Adrenal gland (tissue), 19 donors: ENCODE measurements at places on chromosomes 12 and 14. TPM values are rescaled to one million over a fixed set of nuclear protein-coding genes. Genes with fewer than 3 reads are reported as not detected.

The PRIMA1 gene
- 1.6 TPM for total RNA-seq

The TPH2 gene
- not detected for total RNA-seq

The EFS gene
- total RNA-seq, result 2.6 TPM

The ZNF891 gene
- 1.2 TPM for total RNA-seq

The NFE2 gene
- total RNA-seq, result not detected

The TAS2R7 gene
- total RNA-seq, result not detected

The KIF26A gene
- total RNA-seq, result 3.6 TPM

The GPRC5D gene
- not detected for total RNA-seq

The C2CD5 gene
- total RNA-seq, result 34.5 TPM

The CFAP54 gene
- 0.13 TPM for total RNA-seq

The PLA2G1B gene
- 17.2 TPM for total RNA-seq

The SLC5A8 gene
- total RNA-seq, result 1.5 TPM

The AEBP2 gene
- total RNA-seq, result 40.8 TPM

The CD27 gene
- total RNA-seq, result 0.42 TPM

The OTX2 gene
- total RNA-seq, result not detected

The E2F7 gene
- total RNA-seq, result not detected

GRCh38 chr12:62694632-62695031 is 228.0 kb downstream of the MON2 start:
- no peak for DNase-seq

GRCh38 chr14:92540472-92541048 is 27.0 kb downstream of the RIN3 start:
- DNase-seq, result peak; percentile 99

DNA sequence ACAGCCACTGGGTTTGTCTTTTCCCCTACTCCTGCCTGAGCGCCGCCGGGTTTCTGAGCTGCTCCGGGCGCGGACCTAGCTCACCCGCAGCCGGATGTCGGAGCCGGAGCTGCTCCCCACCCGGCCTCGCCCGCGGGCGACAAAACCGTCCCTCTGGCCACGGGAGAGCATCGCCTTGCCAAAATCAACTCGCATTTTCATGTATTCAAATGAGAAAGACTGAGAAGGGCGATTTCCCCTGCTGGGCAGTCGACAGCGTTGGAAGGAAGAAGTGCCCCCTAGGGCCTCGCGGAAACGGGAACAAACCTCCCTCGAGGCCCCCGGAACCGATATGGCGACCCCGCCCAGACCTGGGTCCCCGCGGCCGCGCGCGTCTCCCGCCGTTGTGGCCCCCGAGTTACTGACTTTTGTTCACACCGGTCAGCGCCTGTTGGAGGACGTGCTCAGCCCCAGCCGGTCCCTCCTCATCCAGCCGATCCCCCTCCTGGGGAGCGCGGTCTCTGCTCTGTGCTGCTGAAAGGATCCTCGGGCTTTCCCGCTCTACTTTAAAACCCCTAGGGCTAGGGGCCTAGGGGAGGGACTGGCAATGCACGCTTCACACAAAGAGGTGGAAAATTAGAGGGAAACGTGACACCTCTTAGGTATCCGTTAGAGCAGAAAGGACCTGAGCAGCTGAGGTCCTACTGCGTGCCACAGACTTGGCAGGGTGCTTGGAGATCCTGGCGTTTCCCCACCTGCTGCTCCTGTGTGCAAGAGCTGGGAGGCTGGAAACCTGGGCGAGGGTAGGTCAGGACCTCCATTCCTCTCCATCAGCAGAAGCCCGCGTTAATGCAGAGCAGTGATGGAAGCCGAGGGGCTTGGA is 4.3 kb downstream of the TTC6 start:
- DNase-seq, result no peak

DNA sequence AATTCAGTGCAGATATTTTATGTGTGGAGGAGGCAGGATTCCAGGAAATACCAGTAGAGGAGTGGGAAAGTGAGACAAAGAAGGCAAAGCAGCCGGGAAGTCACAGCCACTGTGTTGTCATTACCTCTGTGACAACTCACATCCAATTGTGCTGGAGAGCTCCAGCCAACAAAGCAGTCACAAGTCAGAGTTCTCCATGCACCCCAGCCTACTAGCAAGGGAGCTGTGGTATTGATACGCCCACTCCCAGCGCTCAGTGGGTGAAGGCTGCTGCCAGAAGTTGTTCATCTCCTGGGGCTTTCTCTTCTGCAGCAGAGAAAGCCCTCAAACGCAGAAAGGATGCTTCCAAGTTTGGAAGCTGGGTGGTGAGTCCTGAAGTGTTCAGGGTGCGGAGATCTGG is 93.9 kb downstream of the DICER1 start:
- no peak for DNase-seq

- DNase-seq, result no peak
These were observed 389.6 kb downstream of the LRIG3 start for GRCh38 chr12:58530742-58531062.

- no peak for DNase-seq
These were observed 45.2 kb downstream of the MAP1LC3B2 start for GRCh38 chr12:116604178-116604895.

- DNase-seq, result no peak
These were observed 16.0 kb upstream of the EVL start for GRCh38 chr14:100049220-100049619.

DNA sequence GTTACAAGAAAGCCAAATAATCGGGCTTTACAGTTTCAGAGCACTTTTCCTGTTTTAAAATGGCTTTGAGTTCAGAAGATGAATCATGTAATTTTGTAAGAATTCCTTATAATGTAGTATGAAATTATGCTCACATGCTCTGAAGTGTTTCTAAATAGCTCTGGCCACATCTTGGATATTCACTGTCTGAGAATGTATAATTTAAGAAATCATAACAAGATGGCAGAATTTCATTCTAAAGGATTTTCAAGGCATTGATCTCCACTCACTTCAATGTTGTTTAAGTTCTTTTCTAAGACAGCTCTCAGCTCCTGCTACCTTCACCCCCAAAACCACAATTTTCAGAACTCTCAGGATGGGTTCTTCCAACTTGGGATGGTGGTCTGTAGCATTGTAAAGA is 180.1 kb downstream of the DACT1 start:
- DNase-seq, result no peak

DNA sequence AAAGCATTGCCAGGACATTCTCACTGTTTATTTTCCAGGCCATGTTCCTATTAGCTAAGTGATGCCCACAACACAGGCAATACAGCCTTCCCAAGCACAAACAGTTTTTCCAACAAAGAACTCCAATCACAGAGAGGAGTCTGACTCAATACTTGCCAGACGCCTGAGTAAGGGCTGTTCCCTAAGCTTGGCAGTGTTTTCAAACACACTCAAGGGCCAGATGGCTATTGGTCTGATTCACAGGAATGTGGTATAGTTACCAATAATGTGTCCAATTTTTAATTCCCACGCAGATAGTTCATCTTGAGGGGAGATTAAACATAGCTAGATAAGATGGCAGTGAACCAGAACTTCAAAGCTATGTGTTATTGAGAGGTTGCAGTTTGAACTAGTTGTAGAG is 381.0 kb downstream of the SNAPC1 start:
- no peak for DNase-seq

- no peak for DNase-seq
These were observed 3.5 kb upstream of the ANKRD52 start for GRCh38 chr12:56261503-56262232.

DNA sequence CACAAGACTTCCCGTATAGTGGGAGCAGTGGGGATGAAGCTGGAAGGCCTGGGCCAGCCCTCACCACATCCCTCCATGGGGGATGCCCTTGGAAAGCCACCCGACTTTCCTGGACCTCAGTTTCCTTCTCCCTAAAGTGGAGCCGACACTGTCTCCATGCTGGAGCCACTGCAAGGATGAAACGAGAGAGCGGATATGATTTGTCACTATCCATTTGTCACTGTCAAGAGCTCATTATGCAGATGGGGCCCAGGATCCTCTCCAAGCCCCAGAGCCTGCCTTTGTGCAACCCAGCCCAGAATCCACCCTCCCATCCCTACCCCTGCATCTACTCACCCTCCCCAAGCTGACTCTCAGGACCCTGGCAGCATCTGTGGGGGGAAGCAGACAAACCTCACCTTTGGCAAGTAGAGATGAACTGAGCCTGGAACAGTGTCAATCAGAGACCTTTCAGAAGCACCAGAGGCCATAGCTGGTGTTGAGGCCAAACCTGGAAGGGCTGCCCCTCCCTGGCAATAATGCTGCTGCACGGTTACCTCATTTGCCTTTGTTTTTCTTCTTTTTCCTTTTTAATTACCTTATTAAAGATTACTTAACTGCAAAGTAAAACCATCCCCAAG is 287.7 kb upstream of the RTL1 start:
- DNase-seq, result peak; percentile 13

- DNase-seq, result no peak
These were observed 3.5 kb downstream of the LRCOL1 start for GRCh38 chr12:132606927-132607326.

GRCh38 chr14:68492381-68493151 is 300.3 kb downstream of the ZFP36L1 start:
- DNase-seq, result no peak

GRCh38 chr12:113057565-113058485 is 1.3 kb downstream of the DTX1 start:
- DNase-seq, result no peak

- no peak for DNase-seq
These were observed 24.7 kb downstream of the NCKAP1L start for GRCh38 chr12:54522243-54522642.

- no peak for DNase-seq
These were observed 9.4 kb downstream of the CCND2 start for GRCh38 chr12:4282892-4283511.

GRCh38 chr12:66594688-66595087 is 84.2 kb downstream of the GRIP1 start:
- DNase-seq, result no peak

DNA sequence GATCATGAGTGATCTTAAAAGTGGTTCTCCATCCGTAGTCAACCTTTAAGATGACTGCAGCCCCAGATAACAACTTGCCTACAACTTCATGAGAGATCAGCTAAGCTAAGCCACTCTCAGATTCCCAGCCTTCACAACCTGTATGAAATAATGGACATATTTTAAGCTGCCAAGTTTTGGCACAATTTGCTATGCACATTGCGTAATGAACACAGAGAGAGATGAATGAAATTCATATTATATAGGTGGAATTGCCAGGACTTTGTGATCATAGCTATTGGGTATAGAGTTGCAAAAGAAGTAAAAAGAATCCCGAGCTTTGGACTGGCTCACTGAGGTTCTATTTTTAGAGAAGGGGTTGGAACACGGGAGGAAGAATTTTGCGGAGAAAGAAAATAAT is 59.1 kb upstream of the EGLN3 start:
- DNase-seq, result no peak

- DNase-seq, result no peak
These were observed 103.7 kb downstream of the SCARB1 start for GRCh38 chr12:124759841-124760503.

DNA sequence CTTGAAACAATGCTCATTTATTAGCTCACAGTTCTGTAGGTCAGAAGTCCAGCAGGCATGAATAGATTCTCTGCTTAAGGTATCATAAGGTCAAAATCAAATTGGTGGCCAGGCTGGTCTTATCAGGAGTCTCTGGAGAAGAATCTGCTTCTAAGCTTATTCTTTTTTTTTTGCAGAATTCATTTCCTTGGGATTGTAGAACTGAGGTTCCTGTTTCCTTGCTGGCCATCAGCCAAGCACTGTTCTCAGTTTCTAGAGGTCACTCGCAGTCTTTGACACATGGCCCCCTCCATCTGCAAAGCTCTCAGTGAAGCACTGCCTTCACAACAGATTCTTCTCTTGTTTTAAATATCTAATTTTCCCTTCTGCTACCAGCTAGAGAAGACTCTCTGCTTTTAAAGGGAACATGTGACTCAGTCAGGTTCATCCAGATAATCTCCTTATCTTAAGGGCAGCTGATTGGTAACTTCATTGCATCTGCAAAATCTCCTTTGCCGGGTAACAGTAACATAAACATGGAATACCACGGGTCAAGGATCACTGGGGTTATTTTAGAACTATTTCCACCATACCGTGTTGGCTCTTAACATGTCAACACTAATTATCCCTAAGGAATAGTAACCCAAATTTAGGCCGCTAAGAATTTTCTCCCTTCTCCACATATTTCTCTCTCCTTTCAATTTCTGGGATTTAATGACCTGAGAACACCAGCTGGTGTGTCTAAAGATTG is 25.3 kb downstream of the RHOJ start:
- DNase-seq, result no peak

GRCh38 chr14:53640695-53641094 is 315.9 kb downstream of the BMP4 start:
- DNase-seq, result no peak

DNA sequence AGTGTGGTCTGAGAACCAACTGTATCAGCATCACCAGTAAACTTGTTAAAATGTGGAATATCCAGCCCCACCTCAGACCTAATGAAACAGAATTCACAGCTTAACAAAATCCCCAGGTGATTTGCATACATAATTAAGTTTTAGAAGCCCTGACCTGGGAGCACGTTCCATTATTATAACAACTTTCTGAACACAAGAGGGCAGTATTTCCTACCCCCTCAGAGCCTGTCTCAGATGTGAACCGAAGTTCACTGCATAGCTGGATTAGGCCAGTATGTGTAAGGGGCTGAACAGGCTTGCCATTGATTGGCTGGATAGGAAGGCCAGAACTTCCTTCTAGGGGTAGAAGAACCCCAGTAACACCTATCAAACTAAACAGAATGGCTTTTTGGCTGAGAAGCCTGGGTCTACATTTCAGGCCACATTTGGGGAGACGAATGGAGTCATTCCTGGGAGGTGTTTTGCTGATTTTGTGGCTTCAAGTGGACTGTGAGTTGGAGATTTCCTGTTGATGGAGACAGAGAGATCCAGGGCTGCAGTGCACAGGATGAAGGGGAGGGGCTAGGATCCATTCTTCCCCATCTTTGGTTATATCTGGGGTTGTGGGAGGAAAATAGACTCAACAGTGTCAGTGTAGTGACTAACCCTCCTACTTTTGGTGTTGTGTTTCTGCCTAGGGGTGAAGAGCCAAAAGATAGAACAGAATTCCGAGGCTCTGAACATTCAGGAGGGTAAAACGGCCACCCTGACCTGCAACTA is 94.7 kb upstream of the OR4E1 start:
- DNase-seq, result no peak

DNA sequence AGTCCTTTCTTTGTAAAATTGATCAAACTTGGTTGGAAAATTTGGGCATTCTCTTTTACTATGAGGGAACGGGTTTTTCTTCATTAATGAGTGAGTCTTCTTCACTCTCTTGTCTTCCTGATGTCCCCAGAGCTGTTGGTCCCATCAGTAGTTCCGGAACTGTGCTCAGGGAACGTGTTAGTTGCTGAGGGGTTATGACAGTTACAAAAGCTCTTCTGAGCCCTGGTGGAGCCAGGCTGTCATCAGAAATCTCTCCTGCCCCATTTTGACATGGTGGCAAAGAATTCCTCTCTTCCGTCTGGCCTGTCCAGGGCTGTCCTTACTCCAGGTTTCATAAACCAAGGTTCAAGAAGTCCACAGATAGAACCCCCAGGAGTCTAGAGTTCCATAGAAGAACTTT is 208.5 kb downstream of the SLC41A2 start:
- DNase-seq, result no peak
